Fibroblast of skin of left quadriceps (primary cell): ENCODE measurements at places on chromosomes 4 and X.

GRCh38 chr4:139754938-139755337, 89.3 kb downstream of the MGST2 start:
- DNase-seq, result no peak

DNA sequence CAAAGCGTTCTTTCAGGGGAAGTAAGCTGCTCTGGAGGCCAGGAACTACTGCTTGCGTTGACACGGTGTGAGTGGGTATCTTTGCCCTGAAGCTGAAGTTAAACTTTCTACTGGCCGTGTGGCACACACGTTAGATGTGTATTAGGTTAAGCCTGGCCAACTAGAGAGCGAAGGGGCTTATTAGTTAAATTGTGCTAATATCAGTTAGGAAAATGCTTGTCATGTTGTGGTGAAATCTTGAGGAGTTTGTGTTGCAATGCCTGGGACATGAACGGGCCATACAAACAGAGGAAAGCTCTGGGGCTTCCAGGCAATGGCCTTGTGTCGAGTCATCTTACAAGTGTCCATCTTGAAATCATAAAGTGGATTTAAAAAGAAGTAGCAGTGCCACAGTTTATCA, 62.6 kb downstream of the NSUN7 start:
- no peak for DNase-seq

GRCh38 chr4:27684610-27685011, 824.0 kb downstream of the STIM2 start:
- peak; percentile 26 for DNase-seq

- DNase-seq, result no peak
These were observed 33.9 kb downstream of the KLHL15 start for GRCh38 chrX:23993012-23993633.

DNA sequence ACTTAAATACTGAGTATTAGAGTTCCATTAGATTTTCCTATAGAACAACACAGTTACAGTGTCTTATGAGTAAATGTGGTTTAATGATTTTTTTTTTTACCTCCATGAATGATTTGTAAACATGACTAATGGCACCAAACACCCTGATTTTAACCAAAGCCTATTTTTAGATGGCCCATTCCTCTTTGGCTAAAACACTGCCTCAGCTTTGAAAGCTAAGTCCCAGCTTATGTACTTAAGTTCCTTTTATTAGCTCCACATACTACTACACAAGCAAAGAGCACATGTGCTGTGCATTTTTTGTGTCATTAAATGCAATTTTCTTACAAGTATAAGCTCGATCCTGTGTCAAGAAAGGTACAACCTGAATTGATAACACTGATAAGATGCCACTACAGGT, 575.6 kb upstream of the PITX2 start:
- no peak for DNase-seq

DNA sequence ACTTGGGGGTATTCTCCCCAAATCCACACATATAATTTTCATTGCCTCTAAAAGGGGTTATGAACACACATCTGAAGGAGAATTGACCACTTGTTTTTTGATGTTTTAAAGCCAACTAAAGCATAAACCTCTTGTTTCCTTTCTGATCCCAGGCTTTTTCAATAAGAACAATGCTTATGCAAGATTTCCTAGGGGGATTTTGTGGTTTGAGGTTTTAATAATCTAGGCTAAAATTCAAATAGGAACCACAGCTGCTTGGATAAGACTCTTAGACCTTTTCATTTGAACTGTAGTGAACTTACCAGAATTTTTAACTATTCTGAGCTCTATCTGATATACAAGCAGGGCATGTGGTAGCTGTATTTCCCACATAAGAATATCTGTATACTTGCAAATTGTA, 651.1 kb downstream of the ANKRD50 start:
- DNase-seq, result peak; percentile 67
